ENCODE measurements at places on chromosomes 6 and 20.

GRCh38 chr6:31927242-31927862 is at the start of gene C2:
C2 (plus strand) TSS chr6:31927717; CDS start chr6:31927753, 36 bp downstream.
- no peak for DNase-seq

- no peak for DNase-seq
These were observed 48.6 kb downstream of the KDM1B start for GRCh38 chr6:18203786-18204185.

- no peak for DNase-seq
These were observed 203.3 kb upstream of the CST7 start for GRCh38 chr20:24745617-24746350.

- DNase-seq: no peak
These were observed 78.1 kb downstream of the GRM4 start for GRCh38 chr6:34067814-34068213.

DNA sequence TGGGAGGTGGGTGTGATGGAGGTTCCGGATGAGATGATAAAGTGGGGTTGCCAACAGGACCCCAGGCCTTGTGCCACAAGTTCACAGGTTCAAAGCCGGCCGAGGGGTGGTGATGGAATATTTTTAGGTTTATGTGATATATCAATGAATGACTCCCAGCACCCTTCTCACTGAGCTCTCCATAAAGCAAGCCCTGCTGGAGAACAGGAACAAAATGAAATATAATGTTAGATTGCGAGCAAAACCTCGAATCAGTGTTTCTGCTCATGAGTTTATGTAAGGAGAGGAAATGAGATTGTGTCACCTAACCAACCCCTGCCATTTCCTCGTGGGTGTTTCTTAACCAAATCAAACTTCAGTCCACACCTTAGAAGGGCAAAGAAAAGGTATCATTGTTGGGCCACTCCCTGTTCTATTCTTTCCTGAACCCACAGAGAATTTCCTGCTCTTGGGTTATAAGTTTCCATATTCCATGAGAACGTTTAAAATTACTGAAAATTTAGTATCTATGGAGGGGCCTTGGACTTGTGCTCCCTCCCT is 192.2 kb upstream of the EXOC2 start:
- DNase-seq: no peak

GRCh38 chr6:29907637-29908340 is 34.5 kb upstream of the HLA-A start:
- DNase-seq: no peak

Data from stimulated activated CD4-positive, alpha-beta T cell treated with anti-CD3 and anti-CD28 coated beads, Interleukin-4, amount 100 ng/mL, for 4 hours (primary cell).